ENCODE measurements at places on chromosomes 11 and 22.

DNA sequence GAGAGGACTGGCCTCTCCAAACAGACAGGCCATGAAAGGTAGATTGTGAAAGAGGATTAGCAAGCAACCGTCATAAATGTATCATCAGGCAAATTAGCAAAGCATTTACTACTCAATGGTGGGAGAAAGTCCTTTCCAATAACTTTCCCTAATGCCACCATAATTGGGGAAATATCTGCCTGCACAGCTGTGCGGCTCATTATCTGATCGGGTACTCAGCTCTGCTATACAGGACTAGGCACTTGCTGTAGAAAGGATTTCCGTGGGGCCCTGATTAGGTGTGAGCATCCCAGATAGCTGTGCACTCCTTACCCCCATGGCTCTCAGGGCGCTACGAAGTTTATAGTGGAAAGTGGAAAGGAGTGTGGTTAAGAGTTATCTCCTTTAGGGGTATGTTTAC lies 309.7 kb upstream of the PLET1 start:
- DNase-seq = no peak

DNA sequence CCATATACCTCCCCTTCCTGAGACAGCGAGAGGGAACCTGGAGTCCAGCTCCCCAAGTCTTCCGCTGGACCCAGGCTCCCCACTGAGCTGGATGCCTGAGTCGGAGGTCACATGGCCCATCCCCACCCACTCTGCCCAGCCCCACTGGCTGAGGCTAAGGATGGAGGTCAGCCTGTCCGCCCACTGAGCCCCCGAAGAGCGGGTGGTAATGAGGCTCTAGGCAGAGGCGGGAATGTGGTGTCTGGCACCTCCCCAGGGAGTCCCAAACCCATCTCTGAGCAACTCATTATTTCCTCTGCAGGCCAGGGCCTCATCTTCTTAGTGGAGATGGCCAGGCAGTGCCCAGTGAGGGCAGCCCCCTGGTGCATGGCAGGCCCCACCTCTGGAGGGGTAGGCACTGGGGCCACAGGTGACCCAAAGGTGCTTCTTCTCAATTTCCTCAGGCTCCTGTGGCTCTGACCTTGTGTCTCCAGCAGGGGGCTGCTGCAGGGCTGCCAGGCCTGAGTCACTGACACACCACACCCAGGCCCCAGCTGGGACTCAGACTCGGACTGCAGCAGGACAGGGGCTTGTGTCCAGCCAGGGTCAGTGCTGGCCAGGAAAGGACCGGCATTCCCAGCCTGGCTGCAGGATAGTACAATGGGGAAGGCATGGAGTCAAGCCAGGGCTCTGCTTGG lies 10.2 kb upstream of the PDE2A start:
- peak; percentile 84 for DNase-seq

DNA sequence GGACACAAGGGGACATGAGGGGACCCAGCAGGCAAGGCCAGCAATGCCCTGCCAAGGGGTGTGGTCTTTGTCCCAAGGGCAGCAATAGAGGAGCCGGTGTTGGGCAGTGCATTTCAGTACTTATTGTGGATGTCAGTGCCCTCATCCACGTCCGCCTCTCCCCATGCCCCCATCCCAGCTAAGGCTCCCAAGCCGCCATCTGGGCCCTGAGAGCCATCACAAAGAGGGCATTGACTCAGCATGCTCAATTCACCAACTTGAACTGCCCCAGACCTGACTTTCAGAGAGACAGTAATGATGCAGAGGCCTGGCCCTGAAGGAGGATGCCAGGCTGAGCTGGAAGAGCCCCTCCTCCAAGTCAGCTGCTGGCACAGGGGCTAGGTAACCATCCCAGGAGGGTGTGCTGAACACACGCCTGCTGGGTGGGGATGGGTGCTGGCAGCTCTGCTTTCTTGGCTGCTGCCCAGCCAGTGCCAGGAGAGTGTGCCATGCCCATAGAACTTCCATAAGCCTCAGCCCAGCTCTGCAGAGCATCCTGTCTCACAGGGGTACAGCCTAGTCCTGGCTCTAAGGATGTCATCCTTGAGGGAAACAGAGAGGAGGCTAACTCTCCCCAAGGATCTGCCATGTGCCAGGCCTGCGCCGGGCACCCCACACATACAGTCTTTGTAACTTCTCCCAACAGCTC lies 46.5 kb downstream of the PDE2A start:
- no peak for DNase-seq

- DNase-seq = peak; percentile 87
These were observed 12.4 kb downstream of the CRY2 start for GRCh38 chr11:45859661-45860140.

DNA sequence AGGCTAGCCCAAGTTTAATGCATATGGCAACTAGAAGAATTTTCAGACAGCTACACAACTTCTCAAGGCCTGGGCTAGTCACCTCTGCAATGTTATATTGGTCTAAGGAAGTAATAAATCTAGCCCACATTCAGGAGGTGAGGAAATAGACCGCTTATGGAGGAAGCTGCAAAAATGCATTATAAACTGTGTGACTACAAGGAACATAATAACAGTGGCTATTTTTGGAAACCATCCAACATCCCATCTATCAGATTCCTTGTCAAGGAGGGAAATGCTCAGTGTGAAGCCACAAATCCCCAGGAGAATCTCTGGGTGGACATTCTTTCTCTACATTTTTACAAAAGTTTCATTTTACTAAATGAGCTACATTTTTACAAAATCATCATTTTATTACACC lies 76.1 kb downstream of the BBOX1 start:
- DNase-seq = no peak

- no peak for DNase-seq
These were observed 79.1 kb downstream of the NAT10 start for GRCh38 chr11:34184505-34185015.
